Kasumi-1 (cell line): ENCODE measurements at places on chromosomes 7 and 10.

DNA sequence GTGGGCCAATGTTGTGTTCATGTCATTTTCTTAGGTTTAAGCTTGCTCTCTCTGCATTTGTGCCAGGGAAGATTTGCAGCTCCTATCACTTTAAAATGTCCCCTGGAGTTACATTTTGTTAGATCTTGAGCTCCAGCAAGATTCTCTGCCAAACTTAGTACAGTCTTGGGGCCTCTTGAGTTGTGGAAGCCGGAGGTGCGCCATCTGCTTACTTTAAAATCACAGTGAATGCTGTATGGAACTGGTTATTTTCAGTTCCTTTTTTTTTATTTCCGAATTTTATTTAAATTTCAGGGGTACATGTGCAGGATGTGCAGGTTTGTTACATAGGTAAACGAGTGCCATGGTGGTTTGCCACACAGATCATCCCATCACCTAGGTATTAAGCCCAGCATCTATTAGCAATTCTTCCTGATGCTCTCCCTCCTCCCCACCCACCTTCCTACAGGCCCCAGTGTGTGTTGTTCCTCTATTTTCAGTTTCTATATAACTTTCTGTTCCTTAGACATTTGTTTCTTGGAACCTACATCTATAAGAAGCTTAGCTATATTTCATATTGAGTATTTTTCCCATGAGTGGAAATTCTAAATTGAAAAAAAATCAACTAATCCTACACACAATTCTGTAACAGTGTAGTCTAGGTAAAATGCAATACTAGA lies 114.4 kb upstream of the CREB5 start:
- no peak for DNase-seq

DNA sequence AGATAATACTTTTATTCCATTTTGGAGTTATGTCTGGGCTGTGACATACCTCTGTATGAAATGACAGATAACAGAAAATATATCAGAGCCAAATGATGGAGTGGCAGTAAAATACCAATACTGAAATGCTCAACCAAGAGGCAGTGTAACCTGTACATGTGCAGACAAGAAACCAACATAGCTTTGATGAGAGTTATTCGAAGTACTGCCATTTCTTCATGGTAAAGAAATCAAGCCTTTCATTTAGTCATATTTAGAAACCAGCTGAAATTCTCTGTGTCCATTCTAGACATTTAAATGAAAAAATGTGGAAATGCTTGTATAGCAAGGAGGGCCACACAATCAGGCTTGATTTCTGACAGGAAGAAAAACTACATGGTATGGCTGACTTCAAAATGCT lies 127.1 kb upstream of the PTPRZ1 start:
- no peak for DNase-seq

DNA sequence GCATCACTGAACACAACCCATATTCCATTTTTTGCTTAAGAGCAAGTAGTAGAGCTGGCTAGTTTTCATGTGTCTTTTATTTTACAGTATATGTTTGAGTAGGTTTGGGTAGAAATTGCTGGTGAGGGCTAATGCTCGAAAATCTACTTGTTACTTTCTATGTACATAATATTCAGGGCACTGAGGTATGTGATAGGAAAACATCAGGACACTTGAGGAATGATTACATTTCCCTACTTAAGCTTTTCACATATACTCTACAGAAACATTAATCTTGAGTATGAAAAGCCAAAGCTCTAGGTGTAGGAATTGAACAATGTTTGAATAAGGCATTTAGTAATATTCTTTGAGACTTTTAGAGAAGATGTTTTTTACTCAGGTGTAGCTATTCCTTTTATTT lies 73.6 kb downstream of the POU6F2 start:
- DNase-seq = no peak

DNA sequence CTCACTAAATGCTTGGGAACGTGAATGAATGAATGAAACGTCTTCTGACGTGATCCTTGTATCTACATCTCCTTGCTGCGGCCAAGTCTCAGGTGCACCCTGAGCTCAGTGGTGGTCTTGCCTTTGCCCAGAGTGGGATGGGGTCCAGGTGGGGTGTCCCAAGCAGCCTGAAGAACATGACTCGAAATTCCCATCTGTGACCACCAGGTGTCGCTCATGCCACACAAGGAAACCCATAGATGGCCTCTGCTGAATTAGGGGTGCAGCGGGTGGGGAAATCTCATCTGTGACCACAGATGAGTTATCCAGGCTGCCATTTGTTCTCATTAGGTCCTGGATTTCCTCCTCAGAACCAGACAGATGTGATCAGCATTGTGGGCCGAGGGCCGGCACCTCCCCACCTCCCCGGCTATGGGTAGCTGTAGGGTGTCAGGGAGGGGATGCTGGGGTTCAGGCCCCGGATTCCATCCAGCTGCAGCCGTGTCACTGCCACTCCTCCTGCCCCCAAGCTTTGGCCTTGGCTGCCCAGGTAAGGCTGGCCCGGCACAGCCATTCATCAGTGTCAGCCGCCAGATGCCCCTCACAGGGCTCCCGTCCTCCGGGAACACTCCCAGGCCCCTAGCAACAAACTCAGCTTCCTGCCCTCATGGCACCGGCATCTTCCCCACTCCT lies 21.0 kb upstream of the GNA12 start:
- peak; percentile 31 for DNase-seq

GRCh38 chr10:75312440-75312839 lies 76.7 kb upstream of the COMTD1 start:
- no peak for DNase-seq

- no peak for DNase-seq
Observed at GRCh38 chr7:106257752-106258151, 27.0 kb downstream of the NAMPT start.

DNA sequence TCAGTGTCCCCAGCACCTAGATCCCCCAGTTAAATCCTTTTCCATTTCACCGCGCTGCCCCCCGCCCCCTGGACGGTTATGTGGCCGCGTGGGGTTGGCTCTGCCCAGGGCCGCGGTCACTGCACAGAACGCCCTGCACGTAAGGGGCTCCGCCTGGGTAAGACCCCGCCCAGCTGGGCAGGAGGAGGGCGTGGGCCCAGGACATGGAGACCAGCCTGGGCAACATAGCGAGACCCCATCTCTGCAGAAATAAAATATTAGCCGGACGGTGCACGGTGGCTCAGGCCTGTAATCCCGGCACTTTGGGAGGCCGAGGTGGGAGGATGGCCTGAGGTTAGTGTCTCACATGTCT lies 650 bp upstream of the ZFAND2A start:
- no peak for DNase-seq

DNA sequence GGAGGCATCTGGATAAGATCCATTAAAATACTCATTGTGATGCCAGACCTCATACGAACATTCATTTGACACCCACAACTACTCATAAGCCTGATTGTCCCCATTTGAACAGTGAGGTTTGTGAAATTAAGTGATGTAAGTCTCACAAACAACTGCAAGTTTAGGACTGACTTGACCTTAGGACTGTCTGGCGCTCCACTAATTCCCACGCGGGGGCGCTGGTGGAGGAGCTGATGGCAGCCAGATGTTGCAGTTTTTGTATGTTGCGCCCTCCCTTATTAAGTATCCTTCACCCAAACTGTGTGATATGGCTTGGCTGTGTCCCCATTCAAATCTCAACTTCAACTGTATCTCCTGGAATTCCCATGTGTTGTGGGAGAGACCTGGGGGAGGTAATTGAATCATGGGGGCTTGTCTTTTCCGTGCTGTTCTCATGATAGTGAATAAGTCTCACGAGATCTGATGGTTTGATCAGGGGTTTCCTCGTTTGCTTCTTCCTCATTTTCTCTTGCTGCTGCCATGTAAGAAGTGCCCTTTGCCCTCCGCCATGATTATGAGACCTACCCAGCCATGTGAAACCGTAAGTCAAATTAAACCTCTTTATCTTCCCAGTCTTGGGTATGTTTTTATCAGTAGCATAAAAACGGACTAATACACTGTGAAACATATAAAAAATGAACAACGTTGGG lies 20.3 kb upstream of the TIAL1 start:
- no peak for DNase-seq

DNA sequence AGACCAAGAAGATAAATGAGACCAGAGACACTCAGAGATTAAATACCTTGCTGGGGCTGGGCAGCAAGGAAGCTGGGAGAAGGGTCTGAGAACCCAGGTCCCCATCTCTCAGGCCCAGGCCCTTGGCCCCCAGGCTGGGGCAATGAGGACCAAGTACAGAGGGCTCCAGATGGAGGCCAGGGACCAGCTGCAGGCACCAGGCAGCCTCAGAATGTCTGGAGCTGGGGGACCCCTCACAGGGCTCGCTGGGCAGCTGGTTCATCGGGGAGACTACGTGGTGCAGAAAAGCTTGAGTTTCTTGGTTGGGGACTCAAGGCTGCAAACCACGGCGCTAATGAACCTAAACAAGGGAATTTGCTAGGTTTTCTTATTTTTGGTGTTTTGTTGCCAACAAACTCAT lies 75.6 kb downstream of the PRKAG2 start:
- DNase-seq = no peak

DNA sequence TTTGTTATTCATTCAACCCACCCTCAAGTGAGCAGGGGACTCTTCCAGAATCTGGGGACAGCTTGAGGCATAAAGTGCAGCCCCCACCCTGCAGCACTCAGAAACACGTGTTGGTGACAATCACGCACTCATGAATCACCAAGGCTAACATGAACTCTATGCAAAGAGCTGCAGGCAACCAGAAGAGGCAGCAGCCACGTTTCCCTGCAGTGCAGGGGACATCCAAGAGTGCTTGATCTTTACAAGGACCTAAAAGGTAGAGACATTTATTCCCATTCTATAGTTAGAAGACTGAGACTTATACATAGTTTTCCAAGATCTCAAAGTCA lies 135.2 kb upstream of the GDF10 start:
- no peak for DNase-seq

DNA sequence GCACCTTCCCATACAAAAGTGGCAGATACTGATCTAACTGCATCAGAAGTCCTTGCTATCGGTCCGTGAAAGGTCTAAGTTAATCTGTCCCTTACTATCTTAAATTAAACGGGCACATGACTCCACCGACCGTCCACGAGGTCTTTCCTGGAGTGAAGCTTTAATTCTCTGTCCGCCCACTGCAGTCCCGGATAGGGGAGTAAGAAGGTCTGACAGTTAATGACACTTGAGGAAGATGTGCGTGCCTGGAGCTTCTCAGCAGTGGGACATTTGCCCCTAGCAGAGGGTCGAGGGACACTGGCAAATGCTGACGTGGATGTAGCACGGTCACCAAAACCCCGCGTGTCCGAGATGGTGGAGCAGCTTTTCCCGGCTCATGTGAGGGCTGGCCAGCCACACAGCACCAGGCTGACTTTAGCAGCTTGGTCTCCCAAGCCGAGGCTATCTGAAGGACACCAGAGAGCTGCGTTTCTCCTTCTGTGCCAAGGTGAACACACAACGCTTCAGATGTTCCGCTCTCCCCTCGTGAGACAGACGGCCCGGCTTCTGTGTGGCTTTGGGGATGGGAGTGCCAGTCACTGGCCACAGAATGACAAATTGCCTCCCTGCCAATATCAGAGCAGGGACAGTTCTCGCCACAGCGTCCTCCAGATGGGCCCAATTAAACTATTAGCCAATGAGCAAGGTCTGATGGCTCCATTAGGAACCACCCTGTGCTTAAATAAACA lies 86.6 kb downstream of the ADARB2 start:
- DNase-seq = no peak

DNA sequence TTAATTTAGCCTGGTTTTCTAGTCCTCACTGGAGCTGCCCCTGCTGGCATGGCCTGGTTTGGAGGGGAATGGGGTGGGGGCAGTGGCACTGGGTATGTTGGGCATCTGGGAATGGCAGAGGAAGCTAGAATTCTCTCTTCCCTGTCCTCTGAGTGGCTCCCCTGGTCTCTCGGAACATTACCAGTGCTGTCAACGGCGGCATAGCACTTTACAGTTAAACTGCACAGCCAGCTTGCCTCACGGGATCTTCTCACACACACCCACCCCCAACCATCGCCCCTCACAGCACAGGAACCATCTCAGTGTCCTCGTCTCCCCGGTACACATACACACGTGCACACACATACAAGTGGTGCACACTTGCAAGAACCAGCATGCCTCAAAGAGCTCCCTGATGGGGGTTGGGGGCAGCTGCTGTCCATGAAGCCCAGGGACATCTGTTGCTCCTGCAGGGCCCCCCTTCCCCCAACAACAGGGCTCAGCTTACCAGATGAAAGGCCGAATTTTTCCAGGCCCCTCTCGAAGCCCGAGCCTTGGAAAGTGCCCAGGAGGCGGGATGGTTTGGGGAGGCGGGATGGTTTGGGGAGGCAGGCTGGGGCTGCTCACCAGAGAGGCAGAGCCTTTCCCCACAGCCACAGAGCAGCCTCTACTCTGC lies 41.0 kb downstream of the TSPAN15 start:
- DNase-seq = no peak

- no peak for DNase-seq
Observed at GRCh38 chr10:68365611-68366010, 32.9 kb upstream of the PBLD start.
